ENCODE measurements at places on chromosomes 6 and 20.
A peak's percentile ranks its signal among the peaks of the same experiment; 100 is the strongest.

DNA sequence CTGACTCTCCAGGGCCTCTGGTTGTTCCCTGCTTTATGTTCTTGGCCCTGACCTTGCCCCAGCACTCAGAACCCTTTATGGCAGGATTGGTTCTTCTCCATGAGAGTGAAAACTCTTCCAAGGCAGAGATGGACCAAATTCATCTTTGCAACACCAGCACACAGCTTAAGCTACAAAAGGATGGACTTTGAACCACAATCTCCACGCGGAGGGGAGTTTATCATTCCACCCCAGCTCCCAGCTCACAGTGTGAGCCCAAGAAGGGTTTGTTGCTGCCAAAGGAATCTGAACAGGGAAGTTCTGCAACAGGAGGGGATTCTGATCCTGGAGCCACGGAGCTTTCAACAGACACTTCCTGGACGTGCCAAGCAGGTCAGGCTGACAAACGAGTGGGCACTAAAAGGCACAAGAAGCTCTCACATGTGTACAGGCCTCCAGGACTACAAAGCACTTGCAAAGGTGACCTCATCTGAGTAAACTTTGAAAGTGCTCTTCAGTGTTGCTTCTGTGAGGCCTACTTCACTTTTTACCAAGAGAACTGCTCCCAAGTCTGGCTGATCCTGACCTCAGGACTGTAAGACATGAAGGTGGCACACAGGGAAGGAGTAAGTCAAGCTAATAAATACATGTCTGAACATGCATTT is 8.9 kb downstream of the FITM2 start:
- no peak for DNase-seq

GRCh38 chr20:3248167-3248992 is 9.4 kb upstream of the SLC4A11 start:
- peak; percentile 56 for DNase-seq

DNA sequence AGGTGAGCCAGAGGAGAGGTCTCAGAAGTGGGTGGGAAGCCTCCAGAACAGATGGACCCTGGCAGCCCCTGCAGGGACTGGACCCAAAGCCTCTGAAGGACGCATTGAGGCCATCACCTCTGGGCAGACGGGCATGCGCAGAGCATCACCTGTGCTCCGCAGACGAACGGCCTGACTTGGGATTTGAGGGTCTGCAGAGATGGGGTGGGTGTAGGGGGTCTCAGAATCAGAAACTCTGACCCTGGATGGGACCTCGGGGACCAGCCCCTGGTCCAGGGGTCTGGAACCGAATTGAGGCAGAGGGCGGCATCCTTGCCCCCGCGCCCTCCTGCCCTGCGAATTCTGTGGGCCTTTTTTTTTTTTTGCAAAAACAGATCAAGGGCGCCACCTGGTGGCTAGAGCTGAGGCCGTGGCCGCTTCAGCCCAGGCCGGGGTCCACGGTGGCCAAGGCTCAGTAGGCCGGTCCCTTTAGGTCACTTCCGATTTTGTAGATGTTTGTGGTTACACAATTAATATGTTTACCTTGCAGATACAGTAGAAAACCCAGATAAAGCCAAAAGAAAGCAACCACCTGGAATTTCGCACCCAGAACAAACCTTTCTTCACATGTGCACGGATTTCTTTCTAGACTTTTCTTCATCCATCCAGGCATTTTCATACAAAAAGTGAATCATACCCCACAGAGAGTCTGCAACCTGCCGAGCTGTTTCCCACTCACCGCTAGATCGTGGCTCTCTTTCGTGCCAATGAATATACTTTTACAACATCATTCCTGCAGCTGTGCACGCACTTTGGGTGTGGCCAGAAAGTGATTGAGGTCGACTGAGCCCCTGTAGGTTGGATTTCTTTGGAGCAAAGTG is 25.9 kb downstream of the ZBP1 start:
- peak; percentile 65 for DNase-seq

- DNase-seq = no peak
Measured at GRCh38 chr6:116283191-116283590, 3.5 kb upstream of the TSPYL1 start.

DNA sequence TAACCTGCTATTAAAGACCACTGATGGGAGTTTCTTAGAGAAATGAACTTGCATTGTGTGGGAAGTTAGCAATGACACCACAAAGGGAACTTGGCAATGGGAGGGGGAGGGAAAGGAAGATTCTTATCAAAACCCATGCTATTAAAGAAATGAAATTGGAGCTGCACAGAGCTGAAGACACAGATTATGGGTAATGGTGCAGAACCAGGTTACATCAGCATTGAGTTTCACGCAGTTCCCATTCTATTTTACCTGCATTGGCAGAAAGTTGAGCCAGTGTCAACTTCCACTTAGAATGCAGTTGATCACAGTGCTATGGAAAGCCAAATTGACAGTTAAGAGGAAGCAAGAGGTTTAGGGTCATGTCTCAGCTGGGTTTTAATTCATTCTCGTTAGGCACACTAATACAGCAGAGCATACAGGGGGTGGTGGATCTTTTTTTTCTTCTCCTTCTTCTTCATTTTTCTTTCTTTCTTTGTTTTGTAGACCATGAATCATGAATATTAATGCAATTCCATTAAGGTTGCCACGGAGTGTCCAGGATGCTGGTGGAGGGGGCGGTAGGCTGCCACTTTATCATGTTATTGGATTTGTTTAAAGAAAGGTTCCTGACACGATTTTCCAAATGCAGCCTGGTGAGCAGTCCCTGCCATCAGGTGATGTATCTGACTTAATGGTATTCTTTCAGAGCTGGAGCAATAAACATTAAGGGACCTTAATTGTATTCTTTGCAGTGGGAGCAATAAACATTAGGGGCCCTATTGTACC is 1092.0 kb upstream of the MAP3K7 start:
- DNase-seq = no peak

- DNase-seq = no peak
Measured at GRCh38 chr6:110378552-110378951, 20.4 kb upstream of the METTL24 start.

- no peak for DNase-seq
Measured at GRCh38 chr6:140828856-140829255, 1303.9 kb upstream of the GJE1 start.

- DNase-seq = no peak
Measured at GRCh38 chr6:5813625-5814027, 193.1 kb downstream of the NRN1 start.

- DNase-seq = no peak
Measured at GRCh38 chr6:129890164-129890563, 29.0 kb upstream of the TMEM244 start.

DNA sequence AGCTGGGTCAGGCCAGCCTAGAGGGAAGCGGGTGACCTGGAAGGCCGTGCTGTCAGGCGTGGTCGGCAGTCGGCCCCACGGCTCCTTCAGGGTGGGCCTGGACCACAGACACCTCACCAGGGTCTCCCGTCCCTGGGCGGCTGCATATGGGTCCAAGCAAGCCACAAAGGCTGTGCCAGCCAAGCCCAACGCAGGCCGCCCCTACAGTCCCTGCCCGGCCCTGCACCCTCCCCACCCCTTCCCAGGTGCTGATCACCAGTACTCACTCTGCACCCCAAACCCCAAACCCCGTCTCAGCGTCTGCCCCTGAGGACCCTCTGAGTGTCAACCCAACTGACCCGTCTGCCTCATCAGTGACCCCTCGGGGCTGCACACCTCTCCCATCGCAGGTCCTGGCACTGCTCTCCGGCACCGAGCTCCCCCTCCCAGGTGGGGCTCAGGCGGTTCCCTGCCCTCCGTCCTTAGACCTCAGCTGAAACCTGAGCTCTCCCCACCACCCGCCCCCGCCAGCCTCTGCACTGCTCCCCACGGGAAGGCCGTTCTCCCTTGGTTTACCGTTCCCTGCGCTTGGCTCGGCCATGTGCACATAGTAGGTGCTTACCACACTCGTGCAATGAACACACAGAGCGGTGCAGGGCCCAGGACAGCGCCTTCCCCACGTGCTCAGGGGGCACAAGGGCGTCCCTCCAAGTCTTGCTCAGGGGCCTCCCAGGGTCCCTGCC is 1.5 kb upstream of the PPDPF start:
- DNase-seq = peak; percentile 42

DNA sequence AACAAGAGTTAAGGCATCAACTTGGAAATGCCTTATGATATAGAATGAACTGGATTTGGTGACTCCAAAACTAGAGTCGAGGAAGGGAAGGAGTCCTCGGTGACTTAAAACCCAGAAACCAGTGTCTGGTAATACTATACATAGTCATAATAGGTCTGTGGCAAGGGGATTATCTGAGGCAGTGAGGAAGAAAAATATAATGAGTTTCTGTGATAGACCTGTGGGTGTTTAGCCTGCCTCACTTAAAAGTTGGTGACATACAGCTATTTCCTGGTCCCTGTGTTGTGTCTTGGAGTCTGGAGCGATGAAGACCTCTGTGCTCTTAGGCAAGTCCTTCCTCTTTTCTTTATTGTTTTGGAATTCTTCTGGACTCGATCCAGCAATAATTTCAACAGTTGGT is 5.1 kb upstream of the MYO6 start:
- DNase-seq = no peak

GRCh38 chr6:11042750-11043377 is 1.2 kb downstream of the ELOVL2 start:
- DNase-seq = no peak

DNA sequence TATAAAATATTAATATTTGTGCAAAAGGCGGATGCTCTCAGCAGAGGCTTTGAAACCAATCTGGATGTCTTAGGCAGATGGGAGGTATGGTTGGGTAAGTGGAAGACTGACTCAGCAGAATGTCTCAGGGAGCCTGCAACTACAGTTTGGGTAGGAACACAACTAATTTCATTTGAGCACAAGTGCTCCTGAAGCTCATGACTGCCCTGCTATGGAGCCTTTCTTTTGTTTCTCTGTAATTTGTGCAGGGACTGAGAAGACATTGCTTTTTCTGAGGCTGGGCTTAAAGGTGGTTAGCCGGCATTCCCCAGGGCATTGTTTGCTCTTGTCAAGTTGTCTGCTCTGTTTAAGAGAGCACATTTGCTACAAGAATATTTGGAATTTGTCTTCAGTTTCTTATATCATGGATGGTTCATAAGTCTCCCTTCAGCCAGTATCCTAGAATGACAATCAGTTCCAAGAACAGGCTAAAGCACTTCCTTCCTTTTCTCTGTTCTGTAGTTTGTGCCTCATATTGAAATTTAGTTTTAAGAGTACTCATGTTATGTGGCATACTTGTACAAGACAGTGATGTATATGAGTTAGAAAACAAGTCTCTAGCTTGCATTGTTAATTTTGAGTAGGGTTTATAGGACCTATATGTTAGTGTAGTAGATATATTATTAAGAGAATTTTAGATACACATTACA is 208.3 kb downstream of the ZFAND3 start:
- no peak for DNase-seq

GRCh38 chr6:116385921-116386320 is 15.2 kb downstream of the DSE start:
- no peak for DNase-seq

DNA sequence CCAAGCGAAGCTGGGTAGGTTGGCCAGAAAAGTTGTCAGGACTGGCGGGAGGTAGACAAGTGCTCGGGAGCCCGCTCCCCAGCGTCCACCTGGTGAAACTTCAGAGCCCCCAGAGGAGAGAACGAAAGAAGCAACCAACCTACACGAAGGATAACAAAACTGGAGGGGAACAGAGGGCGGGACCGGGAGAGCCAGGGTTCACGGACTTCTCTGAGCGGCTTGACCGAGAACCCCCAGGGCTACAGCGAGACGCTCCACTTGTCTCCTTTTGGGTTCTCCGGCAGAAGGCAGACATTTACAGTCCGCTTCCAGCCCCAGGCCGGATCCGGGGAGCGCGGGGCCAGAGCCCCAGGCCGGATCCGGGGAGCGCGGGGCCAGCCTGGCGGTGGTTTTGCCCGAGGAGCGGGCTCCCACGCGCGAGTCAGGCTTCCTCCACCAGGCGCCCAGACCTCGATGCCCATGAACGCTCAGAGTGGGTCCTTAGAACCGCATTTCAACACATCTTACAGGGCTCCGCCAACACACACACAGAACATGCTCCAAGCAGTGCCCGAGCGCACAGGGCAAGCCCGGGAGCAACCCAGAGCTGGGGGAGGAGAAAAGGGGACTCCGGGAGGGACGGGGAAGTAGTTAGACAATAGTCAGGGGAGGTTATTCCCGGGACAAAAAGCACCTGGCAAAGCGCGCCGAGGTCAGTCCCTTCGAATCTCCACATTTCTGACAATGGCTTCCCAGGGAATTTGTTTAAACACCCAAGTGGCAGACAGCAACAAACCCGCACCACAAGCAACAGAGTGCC is 1.1 kb downstream of the PTPRK start:
- DNase-seq = peak; percentile 57

DNA sequence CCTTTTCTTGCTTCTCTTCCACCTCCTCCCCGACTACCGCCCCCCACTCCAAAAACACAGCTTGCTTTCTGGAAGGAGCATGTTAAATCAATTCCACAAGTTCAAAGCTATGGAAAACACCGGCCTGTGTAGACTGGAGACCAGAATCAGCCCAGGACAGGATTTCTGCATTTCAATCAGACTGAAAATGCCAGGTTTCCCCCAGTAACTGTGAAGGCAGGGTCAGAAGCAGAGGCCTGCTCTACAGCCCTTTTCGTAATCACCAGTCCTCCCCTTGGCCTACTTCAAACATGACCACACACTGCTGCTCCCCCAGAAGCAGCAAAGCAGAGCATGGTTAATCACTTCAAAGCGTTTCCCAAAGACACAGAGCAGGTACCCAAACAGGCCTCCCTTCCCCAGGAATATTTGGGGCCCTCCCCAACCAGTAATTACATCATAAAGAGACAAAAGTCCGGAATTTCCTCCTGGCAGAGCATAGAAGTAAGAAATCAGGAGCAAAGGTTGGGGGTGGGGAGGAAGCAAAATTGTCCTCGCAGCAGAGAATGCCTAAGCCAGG is 38.4 kb downstream of the ZMYND8 start:
- DNase-seq = no peak

GRCh38 chr6:11685481-11686093 is 93.0 kb downstream of the ADTRP start:
- no peak for DNase-seq

GRCh38 chr20:62281161-62281933 is 21.4 kb upstream of the ADRM1 start:
- no peak for DNase-seq

DNA sequence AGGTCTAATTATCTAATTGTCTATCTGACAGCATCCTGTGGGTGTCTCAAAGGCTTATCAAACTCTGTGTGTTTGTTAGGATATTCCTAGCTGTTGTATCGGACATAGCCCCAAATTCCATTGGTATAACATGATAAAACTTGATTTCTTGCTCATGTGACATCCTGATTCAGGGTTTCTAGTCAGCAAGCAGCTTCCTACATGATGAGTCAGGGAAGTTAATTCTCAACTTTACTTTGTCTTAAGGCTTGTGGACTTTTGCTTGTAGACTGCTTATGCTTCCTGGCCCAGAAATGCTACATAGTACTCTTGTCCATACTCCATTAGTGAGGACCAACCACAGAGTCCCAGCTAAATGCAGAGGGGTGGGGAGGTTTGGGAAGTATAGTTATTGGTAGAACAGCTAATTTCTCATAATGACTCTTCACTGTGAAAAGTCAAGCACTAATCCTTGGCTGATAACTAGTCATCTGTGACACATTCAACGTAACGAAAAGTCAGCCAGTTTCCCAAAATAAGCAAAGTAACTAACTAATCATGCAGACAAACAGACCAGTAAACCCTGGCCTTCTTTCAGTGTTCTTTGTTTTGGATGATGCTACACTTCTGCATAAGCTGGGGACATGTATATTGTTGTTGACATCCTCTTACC is 25.8 kb downstream of the NKAIN2 start:
- no peak for DNase-seq

Data from femur (tissue), 1 donor.